ENCODE measurements at places on chromosomes 7 and 10. TPM values are rescaled to one million over a fixed set of nuclear protein-coding genes. Genes with fewer than 3 reads are reported as not detected.

Gene DOCK4
- total RNA-seq = 0.99 TPM

Gene COL13A1
- not detected for total RNA-seq

Gene LRRD1
- not detected for total RNA-seq

Gene ZNF32
- total RNA-seq = 12.7 TPM

Gene TSPAN14
- 43.7 TPM for total RNA-seq

Gene GALNT17
- not detected for total RNA-seq

All from activated CD8-positive, alpha-beta memory T cell treated with anti-CD3 and anti-CD28 coated beads for 36 hours (primary cell).